ENCODE measurements at places on chromosomes 5 and 9.

DNA sequence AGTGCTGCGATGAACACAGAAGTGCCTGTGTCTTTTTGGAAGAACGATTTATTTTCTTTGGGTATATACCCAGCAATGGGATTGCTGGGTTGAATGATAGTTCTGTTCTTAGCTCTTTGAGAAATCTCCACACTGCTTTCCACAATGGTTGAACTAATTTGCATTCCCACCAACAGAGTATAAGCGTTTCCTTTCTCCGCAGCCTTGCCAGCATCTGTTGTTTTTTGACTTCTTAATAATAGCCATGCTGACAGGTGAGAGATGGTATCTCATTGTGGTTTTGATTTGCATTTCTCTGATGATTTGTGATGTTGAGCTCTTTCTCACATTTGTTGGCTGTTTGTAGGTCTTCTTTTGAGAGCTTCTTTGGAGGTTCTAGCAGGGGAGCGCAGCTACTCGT lies 134.6 kb downstream of the TENT4A start:
- no peak for DNase-seq

GRCh38 chr9:69090140-69090750 lies 54.7 kb downstream of the FXN start:
- DNase-seq: no peak

DNA sequence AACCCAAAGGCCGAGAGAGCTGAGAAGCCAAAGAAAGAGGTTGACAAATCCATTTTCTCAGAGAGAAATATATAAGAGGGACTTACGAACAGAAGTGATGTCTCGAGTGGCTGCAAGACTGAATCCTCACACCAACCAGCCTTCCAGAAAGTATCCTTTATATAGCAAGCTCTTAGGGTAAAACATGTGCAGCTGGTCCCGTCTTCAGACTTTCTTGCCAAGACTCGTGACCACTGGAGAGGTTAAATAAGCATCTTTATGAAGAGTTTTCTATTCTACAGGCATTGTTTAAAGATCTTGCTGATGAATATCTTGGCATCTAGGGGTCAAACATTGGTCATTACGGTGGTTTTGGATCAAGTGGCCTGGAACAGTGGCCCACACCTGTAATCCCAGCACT lies 16.9 kb upstream of the SLC22A4 start:
- no peak for DNase-seq

- DNase-seq: no peak
Measured at GRCh38 chr9:131403493-131403773, 9.5 kb downstream of the PRRC2B start.

DNA sequence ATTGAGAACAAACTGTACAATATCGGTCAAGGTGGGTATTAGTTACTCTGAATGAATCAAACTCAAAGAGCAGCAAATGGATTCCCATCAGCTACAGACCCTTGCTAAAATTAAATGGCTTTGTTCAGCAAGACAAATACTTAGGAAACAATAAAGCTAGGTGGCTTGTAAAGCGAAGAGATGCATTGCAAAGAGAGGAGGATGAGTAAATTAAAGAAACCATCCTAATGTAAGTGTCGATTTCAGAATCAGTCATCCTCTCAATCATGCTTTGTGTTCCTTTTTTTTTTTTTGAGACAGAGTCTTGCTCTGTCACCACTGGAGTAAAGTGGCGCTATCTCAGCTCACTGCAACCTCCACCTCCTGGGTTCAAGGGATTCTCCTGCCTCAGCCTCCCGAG lies 359.2 kb upstream of the ZNF462 start:
- no peak for DNase-seq

DNA sequence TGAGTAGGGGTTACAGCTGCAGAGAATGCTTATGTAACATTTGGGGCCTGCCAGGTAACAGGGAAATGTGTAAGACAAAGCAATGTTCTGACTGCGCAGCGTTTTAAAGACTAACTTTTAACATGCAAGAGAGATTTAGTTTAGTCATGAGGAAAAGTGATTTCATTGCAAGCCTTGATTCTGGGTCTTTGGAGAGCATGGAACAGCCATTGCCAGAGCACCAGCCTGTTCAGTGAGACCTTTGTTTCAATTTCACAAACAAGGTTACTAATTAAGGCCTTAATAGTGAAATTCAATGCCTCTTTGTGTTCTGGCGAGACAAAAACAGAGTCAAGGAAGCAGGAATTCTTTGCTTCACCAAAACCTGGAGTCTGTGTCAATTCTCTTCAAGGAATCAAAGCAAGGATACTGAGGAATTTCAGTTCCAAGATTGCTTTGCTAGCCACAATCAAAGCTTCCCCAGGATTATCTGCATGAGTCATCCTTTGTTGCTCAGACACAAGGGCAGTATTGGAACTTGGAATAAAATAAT lies 14.4 kb downstream of the CKMT2 start:
- DNase-seq: no peak

DNA sequence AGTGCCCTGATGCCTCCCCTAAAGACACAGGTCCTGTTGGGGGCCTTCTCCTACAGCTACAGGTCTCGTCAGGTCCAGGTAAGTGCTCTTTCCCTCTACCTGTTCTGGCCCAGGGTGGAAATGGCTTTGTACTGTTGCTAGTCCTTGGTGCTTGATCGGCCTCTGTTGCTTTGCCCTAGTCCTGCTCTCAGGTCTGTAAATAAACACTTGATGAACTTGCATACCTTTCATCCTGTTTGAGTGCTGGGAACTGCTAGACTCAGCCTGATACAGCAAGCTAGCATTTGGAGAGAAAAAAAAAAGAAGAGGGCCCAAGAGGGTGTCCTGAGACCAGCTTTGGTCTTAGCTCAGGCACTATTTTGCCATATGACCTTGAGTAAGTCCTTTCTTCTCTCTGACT lies 21.8 kb upstream of the ZNF618 start:
- no peak for DNase-seq

GRCh38 chr5:141001446-141001843 lies 35.2 kb downstream of the PCDHAC2 start:
- DNase-seq: no peak

GRCh38 chr5:160970605-160971191 lies 118.7 kb upstream of the ATP10B start:
- DNase-seq: no peak

- DNase-seq: no peak
Measured at GRCh38 chr9:12851341-12852090, 76.7 kb downstream of the LURAP1L start.

DNA sequence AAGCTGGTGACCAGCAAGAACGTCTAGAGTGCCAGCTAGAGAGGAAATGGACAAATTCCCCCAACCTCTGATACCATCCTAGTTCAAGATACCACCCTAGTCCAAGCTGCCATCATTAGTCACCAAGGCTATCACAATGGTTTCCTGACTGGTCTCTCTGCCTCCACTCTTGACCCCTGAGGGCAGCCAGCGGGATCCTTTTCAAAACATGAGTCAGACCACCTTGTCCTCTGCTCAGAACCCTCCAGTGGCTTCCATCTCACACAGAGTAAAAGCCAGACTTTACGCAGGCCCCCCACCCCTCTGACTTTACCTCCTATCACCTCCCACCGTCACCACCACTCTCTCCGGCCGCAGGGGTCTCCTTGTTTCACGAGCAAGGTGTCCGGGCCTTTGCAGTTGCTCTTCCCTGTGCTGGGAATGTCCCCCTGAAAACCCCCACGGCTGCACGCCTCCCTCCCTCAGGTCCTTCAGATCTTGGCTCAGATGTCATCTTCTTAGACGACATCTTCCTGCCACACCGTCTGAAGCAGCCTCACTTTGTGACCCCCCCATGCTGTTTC lies 42.2 kb upstream of the FBXW11 start:
- no peak for DNase-seq

GRCh38 chr9:16417749-16418148 lies 452.7 kb downstream of the BNC2 start:
- DNase-seq: no peak

GRCh38 chr9:76255781-76256455 lies 138.3 kb downstream of the RFK start:
- DNase-seq: no peak

GRCh38 chr5:93421987-93422401 lies 159.0 kb downstream of the NR2F1-AS1 start:
- no peak for DNase-seq

- DNase-seq: no peak
Measured at GRCh38 chr5:36643162-36643561, 36.8 kb downstream of the SLC1A3 start.

- no peak for DNase-seq
Measured at GRCh38 chr5:177600508-177601018, 631 bp downstream of the B4GALT7 start.

DNA sequence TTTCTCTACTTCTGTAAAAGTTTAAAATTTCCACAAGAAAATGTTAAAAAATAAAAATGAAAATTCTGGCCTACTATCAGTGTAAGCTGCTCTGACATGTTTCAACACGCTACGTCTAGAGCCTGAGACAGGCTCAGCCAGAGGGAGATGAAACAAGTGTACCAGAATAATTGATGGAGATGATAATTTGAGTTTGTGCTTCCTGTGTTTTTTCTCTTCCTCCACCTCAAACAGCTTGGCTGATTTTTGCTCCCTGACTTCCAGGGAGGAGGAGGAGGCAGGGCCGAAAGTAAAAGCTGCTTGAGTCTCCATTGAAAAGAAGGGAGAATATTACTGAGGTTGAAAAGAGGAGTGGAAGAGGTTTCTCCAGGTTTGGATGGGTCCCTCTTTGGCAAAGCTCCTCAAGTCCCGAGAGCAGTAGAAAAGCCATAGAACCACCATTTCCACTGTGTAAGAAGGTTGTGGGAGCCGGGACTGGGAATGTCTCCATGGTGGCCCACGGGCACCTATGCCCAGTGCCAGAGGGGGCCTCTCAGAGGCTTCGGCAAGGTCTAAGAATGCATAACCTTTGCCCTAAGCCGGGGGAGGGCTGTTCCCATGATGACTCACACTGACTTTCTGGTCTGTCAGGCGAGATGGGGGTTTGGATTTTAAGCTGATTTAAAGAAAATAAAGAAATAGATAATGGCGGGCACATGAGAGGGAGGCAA lies 95.1 kb downstream of the HRH2 start:
- DNase-seq: no peak

DNA sequence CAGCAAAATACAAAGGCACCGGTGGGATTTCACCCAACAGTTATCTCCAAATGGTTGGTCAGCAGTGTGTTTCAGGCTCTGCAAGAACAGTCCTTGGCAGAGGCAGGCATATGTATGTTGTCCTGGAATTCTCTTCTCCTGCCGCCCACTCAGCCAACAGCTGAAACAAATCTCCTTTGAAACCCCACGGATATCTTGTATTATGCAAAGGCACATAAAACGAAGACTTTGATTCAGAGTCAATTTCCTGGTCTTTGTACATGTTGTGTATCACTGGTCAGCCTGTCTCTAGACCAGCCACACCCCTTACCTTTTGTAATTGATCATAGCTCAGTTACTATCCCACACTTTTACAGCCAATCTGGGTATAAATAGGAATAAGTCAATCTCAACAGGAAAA lies 29.2 kb downstream of the FREM1 start:
- DNase-seq: no peak

GRCh38 chr5:160260881-160261815 lies 31.8 kb downstream of the FABP6 start:
- no peak for DNase-seq

GRCh38 chr5:60325870-60326269 lies 374.1 kb downstream of the DEPDC1B start:
- DNase-seq: no peak

GRCh38 chr5:175215906-175216305 lies 228.1 kb downstream of the DRD1 start:
- no peak for DNase-seq

GRCh38 chr9:126084008-126084407 lies 242.6 kb upstream of the MVB12B start:
- no peak for DNase-seq

DNA sequence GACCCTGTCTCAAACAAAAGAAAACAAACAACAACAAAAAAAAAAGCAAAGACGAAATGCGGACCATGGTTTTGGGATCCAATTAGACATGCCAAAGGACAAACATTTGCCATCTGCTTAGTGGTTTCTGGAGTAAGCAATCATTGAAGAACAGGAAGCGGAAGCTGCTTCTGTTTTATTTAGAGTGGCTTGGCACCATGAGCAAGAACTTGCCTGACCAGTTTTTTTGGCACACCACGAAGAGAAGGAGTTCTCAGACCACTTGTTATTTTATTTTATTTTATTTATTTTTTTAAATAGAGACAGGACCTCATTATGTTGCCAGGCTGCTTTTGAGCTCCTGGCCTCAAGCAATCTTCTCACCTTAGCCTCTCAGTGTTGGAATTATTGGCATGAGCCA lies 17.0 kb downstream of the BTF3 start:
- no peak for DNase-seq

DNA sequence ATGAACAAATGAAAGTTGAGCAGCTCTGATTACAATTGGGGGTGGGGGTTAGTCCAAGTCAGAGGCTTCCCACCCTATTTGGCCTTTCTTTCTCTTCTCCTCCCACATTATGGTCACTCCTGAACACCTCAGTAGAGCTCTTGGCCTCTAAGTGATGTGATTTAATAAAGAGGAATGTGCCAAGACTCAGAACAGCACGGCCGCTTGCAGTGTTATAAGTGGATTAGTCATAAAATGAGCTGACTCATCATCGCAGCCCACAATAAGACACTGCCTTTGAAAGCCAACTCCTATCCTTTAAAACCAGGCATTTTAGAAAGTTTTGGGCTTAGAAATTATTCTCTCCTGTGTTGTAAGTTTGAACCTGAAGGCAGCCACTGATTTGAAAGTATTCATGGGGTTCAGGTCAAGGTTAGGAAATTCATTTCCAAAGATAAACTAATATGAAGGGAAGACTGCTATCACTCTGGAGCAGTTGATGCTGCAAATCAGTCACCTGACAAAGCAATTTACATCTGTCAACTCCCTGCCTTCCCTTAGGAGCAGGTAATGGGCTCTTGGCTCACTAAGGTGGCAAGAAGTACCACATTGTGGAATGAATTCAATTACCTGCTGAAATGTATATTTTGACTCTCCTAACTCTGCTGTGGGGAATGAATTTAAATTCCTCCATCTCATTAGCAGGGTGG lies 283.6 kb upstream of the NMUR2 start:
- DNase-seq: no peak

GRCh38 chr5:17064241-17064640 lies 128.2 kb upstream of the MYO10 start:
- no peak for DNase-seq

GRCh38 chr9:16191191-16191590 lies 638.3 kb downstream of the CCDC171 start:
- no peak for DNase-seq

GRCh38 chr5:150009671-150010387 lies 9.3 kb downstream of the HMGXB3 start:
- no peak for DNase-seq

DNA sequence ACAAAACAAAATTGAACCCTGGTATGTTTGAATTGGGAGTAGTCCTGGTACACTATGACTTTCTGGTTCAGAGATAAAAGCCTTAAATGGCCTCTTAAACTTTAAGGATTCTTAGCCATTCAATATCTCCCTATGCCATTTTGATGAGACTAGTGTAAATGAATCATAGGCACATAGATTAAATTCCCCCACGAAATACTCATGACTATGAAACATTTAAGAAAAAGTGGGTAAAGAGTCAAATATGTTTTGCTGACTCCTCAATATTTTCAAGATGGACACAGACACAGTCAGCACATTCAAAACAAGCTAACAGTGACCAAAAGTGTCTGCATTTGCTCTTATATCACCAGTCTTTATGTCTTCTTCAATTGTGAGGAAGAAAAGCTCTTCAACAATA lies 278.3 kb downstream of the PDE4D start:
- DNase-seq: no peak

- DNase-seq: no peak
Measured at GRCh38 chr5:100496296-100496695, 38.9 kb upstream of the FAM174A start.
